Fibroblast of skin of scalp (primary cell): ENCODE measurements at places on chromosomes 2 and 18.

DNA sequence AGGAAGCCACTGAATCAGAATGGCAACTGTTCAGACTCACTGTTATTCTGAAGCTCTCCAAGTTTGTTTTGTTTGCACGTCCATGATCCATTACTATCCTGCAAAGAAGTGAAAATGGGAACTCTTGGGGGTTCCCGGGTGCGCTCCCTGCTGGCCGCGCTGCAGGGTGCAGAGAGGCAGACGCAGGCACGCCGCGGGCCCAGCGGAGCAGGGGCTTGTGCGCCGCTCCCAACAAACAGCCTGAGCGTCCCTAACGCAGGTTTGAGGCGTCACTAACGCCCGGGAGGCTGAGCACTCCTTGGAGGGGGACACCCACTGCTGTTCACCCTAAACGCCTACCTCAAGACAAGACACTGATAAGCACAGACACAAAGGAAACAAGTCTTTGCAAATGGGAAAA is 14.3 kb upstream of the PIEZO2 start:
- no peak for DNase-seq

DNA sequence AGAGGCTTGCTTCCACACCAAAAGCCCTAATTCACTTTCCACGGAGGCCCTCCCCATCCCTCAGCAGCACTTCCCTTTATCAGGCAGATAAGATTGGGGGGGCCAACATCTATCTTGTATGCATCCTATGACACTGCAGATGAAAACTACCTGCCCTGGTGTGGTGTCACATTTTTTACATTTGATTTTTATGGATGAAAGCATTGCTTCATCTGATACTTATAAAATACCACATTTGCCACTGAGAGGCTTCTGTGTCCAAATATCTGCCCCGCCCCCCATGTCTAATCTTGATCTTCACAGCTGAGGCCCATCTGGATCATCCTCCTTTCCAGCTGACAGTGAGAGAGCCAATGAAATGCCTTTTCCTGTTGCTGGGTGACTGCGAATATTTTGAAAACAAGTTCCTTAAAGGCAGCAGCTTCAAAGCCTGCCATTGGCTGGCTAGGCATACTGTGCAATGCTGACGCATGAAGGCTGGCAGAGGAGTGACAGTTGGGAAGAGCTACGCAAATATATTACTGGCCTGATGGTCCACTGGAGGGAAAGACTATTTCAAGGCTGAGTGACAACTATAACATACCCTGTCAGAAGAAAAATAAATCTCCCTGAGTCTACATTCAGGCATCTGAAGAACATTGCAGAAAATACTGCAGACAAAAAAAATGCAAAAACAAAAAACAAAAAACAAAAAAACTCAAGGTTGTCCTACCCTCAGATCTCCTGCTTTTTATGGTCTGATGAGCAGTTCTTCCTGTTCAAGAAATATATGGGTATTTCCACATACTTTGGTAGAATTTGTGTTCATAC is 318.7 kb downstream of the PDE11A start:
- peak; percentile 80 for DNase-seq

- no peak for DNase-seq
Measured at GRCh38 chr2:72834596-72834995, 8.8 kb upstream of the EXOC6B start.

DNA sequence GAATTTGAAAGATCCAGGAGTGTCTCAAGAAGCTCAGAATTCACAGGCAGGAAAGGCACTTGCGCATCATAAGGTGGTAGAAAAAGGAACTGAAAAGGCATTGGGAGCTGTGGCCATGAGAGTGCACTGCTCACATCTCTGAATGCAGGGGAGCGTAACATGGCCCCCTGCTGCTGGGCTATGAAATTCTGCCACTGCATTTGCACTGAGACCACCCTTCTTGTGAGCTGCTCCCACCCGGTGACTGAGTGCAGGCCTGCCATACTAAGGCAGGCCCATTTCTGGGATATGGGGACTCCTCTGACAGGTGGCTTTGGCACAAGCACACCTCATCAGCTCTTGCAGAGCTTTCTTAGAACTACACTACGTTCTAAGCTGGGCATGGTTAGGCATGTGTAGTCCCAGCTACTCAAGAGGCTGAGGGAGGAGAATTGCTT is 25.3 kb upstream of the STARD7 start:
- DNase-seq = no peak

DNA sequence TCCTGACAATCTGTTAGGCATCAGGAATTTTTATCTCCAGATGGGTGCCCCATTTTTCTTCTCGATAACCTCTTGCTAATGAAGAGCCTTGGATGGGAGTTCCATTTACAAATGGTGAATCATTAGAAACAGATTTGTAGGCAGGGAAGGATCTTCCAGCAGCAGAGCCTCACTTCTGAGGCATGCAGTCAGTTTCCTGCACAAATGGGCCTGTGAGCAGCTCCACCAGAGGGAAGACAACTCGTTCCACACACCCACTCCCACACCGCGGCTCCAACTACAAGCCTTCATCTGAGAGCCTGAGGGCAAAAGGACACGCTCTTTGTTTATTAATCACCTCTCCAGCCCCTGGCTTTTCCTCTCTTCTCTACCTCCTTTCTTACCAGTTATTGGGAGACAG is 108.5 kb downstream of the CTAGE1 start:
- DNase-seq = peak; percentile 39

- DNase-seq = no peak
Measured at GRCh38 chr2:37357069-37357468, 12.6 kb downstream of the QPCT start.
